Placental epithelial cell (primary cell): ENCODE measurements at places on chromosomes 11 and 22. TPM values are rescaled to one million over a fixed set of nuclear protein-coding genes. Genes with fewer than 3 reads are reported as not detected.

The SHISA8 gene
- not detected in 2 replicates for total RNA-seq

The CD248 gene
- 53.7 and 73.0 TPM in 2 replicates for total RNA-seq

The PGA5 gene
- total RNA-seq, result not detected in 2 replicates

The SCGB1A1 gene
- not detected in 2 replicates for total RNA-seq

The LARGE2 gene
- under 0.01 and 0.22 TPM in 2 replicates for total RNA-seq

The PKDREJ gene
- total RNA-seq, result under 0.01 TPM in 2 replicates
